Activated CD4-positive, CD25-positive, alpha-beta regulatory T cell (primary cell): ENCODE measurements at places on chromosomes 7 and 10.

DNA sequence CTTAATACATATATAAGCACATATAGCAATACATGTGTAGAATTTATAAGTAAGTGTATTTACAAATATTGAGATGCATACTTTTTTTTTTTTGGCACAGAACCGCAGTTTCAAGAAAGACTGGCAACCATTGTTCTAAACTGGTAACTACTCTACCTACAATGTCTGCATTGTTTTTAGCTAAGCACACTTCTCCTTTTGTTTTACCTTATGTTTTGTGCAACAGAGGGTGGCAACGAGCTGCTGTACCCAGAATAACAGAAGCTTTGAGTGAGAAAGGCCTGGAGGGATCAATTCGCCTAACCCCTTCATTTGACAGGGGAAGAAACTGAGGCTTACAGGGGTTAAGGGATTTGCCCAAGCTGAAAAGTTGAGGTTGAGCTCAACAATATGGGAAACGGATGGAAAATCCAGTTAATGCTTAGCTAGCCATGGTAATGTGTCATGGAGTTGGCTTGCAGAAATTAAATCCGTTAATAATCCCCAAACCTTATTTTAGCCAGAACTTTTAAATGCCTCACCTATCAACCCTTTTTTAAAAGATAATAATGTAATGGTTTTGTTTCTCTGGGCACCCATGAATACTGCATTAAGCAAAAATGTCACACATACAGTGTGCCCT is 25.5 kb downstream of the FZD1 start:
- no peak for DNase-seq

DNA sequence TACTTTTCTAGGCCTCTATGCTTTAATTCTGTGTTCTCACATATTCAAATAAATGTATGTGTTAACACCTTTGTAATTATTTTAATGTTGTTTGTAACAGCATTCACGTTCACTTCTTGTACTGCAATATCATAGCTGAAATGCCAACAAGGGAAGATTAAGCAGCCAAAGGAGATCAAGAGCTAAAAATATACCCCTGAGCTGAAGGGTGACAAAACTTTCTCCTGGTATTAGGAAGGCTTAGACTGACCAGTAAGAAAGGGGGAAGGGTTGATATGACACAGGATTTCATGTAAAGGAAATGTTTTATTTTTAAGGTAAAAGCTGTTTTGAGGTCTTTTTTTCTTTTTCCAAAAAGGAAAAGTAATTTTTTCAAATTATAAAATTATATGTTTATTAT is 40.4 kb upstream of the VDAC2 start:
- no peak for DNase-seq

- no peak for DNase-seq
Observed at GRCh38 chr7:74007242-74007567, 20.8 kb upstream of the ELN start.

GRCh38 chr7:2420216-2420933 is 17.0 kb downstream of the CHST12 start:
- no peak for DNase-seq

- DNase-seq = no peak
Observed at GRCh38 chr7:131151034-131151433, 176.6 kb upstream of the MKLN1 start.

- no peak for DNase-seq
Observed at GRCh38 chr10:47136866-47137265, 163.1 kb upstream of the GDF10 start.

GRCh38 chr10:75957314-75958120 is 526.1 kb downstream of the LRMDA start:
- no peak for DNase-seq

DNA sequence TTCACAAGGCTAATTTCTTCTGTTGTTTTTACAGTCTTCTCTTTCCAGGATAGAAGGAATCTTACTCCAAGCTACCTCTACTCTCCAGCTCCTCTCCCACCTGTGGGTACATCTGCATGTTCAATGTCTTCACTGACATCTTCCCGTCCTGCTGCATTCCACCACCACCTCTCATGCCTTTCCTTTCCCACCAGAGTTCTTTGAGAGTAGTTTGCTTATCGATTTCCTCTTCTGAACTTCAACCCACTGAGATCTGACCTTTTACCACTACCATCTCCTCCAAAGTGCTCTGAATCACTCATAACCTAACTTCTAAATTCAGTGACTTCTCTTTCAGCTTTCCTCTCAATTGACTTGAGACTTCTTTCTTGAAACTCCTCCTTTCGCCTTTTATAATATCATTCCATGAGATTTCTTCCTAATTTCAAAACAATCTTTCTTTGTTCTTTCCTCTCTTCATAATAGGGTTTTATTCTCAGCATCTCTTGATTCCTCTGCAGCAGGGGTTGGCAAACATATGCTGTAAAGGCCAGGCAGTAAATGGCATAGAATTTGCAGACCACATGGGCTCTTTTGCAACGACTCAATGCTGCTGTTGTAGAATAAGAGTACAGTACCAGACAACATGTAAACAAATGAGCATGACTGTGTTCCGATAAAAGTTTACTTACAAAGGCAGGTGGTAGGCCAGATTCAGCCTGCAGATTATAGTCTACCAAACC is 22.1 kb downstream of the ACSL5 start:
- DNase-seq = no peak

GRCh38 chr10:127275793-127276450 is 79.5 kb upstream of the INSYN2A start:
- no peak for DNase-seq

DNA sequence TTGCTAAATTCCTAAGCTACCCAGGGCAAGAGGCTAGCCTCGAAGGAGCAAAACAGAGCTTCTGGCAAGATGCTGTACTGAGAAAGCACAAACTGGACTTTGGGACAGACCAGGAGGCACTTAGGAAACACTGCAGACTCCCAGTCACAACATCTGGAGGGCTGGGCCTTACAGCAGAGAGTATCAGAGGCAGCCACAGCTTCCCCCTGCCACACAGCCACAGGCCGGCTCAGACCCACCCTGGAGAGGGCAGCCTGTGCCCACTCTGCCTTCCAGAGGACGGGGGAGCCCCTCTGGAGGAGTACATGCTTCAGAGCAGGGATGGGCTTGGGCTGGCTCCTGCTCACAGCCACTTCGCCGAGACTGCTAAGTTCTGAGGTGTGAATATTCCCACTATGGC is 17.4 kb downstream of the ESYT2 start:
- no peak for DNase-seq

- no peak for DNase-seq
Observed at GRCh38 chr7:17030559-17030958, 148.8 kb upstream of the AGR3 start.

- DNase-seq = no peak
Observed at GRCh38 chr10:74052994-74053393, 55.1 kb downstream of the VCL start.

DNA sequence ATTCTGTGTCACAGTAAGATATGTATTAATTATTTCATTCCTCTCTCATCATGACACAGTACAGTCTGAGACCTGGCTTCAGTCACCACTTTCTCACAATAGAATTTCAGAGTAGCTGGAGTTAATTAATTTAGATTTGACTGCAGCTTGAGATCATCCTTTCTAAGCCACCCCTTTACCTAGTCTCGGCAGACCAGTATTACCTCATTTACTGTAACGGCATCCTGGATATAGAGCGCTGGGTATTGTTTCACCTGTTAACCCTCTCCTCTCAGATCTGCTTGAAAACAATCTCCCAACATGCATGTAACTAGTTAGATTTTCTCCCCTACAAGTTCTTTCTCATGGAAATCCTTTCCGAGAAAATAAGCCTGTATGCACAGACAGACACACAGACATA is 1057.5 kb downstream of the GATA3 start:
- no peak for DNase-seq

GRCh38 chr10:62541811-62542210 is 167.6 kb downstream of the ZNF365 start:
- no peak for DNase-seq

- DNase-seq = no peak
Observed at GRCh38 chr10:23078114-23078513, 17.3 kb upstream of the MSRB2 start.

GRCh38 chr7:155455776-155456737 is 1.9 kb upstream of the EN2 start:
- DNase-seq = no peak

GRCh38 chr10:5365928-5366327 is 1.2 kb downstream of the UCN3 start:
- no peak for DNase-seq

DNA sequence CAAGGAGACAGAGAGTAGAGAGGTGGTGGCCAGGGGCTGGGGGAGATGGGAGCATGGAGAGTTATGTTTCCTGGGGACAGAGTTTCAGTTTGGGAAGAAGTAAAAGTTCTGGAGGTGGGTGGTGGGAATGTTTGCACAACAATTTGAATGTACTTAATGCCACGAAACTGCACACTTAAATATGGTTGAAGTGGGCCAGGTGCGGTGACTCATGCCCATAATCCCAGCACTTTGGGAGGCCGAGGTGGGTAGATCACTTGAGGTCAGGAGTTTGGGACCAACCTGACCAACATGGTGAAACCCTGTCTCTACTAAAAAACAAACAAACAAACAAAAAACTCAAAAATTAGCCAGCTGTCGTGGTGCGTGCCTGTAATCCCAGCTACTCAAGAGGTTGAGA is 137.2 kb downstream of the PFKFB3 start:
- DNase-seq = no peak

DNA sequence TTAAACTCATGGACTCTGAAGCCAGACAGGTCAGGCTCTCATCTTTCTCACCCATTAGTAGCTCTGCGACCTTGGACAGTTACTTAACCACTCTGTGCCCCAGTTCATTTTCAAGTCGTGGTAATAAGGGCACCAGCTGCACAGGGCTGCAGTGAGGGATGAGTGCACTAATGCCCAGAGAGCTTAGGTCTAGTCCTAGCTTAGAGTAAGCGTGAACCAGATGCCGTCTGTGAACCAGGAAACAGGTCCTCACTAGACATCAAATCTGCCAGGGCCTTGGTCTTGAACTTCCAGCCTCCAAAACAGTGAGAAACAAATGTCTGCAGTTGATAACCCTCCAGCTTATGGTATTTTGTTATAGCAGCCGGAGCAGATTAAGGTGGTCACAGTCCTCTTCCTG is 222.4 kb upstream of the PFKP start:
- no peak for DNase-seq

DNA sequence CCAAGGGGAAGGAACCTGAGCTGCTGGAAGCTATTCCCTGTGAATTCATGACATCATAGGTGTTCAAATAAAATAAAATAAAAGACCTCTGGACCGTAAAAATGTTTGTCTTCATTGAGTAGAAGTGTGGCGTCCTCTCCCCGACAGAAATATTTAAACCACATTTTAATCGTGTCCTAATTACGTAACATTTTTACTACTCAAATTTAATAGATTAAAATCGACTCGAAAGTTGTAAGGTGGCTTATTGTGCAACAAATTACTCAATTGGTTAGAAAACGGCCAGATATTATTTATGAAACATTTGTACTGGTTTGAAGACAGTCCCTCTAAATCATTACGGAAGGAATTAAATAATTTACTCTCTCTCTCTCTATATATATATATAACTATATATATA is 15.5 kb upstream of the NCAPG2 start:
- no peak for DNase-seq
